PC-3 (cell line): ENCODE measurements at places on chromosomes 5 and 9. TPM values are rescaled to one million over a fixed set of nuclear protein-coding genes. Genes with fewer than 3 reads are reported as not detected.

DNA sequence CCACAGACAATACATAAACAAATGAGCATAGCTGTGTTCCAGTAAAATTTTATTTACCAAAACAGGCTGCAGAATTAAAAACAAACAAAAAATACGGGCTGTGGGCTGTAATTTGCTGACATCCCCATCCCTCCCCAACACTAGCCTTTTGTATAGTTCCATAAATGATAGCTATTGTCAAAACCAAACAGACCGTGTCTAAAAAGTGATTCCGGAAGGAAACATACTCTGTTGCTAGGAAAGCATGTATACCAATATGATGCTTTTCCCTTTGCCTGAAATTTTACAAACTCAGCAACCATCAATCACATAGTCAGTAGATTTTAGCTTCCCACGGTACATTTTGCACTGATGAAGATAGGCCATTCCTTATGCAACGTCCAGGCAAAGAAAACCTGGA lies 80.0 kb downstream of the TMEM215 start:
- no peak overlapping the region for H3K27ac ChIP-seq
- DNase-seq = no peak
- no peak overlapping the region for H3K4me3 ChIP-seq
- H3K27me3 ChIP-seq = peaks cover 57% of the 10 kb centered on the region
- H3K4me1 ChIP-seq = no peaks in the 10 kb centered on the region

DNA sequence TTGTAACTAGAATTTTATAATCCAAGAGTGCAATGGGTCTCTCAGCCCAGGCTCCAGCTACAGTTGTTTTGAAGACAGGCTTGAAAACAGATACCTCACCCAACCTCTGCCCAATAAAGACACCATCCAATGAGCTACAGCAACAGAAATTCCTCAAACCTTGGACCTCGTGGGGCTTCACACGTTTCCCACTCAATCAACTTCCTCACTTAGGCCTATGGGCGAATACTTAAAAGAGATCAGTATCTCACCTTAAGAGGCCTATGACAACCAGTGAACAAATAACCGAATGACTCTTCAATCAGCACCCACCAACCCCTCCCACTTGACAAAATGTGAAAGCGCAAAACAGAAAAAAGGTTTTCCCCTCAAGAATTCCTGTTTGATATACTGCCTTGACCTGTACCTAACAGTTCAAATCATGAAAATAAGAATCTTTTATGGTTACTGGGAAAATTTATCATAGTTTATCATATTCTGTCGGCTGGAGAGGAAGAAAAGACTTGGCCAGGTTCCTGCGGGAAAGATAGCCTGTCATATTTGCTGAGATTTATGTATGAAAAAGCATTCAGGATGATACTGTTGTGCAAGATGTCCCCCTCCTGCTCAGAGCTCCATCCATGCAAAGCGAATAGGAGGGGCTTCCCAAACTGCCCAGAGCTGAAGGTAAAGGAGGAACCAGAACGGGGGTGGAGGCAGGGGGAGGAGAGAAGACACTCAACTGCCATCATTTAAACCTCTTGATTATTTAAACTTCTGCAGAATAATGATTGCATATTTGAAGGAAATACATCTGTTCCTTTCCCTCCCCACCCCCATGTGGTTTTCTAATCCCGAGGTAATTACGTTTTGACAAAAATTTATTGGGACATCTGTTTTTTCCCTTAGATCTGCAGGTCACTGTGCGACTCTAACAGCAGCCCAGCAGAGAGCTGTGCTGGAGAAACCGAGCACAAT lies 256.3 kb downstream of the NFIB start:
- no peaks in the 10 kb centered on the region for H3K36me3 ChIP-seq
- H3K27ac ChIP-seq = no peak overlapping the region
- no peak for DNase-seq
- peaks cover 4% of the 10 kb centered on the region for H3K4me1 ChIP-seq

GRCh38 chr5:50763846-50764245 lies 97.4 kb downstream of the PARP8 start:
- no peaks in the 10 kb centered on the region for H3K27me3 ChIP-seq
- no peak overlapping the region for H3K27ac ChIP-seq

NUTM2F gene
- total RNA-seq = not detected in 2 replicates

DNA sequence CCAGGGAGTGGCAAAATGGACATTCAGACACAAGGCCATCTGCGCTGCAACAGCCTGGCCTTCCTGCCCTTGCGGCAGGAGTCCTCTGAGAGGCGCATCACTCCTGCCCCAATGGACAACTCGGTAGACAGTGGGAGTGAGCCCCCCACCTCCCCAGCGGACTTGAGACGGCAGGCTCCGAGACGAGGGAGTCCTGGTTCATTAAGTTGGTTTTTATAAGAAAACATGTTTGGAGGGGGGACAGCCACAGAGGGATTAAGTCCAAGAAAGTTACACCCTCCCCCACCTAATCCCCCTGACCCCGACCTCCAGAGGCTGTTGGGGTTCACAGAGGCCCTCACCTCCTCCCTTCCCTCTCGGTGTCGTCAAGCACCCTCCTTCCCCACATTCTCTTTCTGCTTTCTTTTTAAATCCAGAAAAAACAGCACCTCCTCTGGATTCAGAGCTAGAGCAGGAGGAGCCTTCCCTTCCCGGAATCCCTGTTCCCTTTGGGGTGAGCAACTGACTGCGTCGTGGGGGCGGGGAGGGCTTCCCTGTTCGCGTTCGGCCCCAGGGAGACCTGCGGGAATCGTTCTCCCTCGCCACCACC lies 1.8 kb upstream of the EGR1 start:
- 0 out of 2 replicates have a peak overlapping the region, but pooled peaks have one; percentile 32 for H3K27ac ChIP-seq
- H3K36me3 ChIP-seq = no peaks in the 10 kb centered on the region
- peak overlapping the region; percentile 71 for H3K4me3 ChIP-seq
- DNase-seq = no peak
- peaks cover 16% of the 10 kb centered on the region for H3K27me3 ChIP-seq

- H3K27me3 ChIP-seq = no peaks in the 10 kb centered on the region
- no peaks in the 10 kb centered on the region for H3K4me1 ChIP-seq
- H3K27ac ChIP-seq = no peak overlapping the region
These were observed 45.8 kb upstream of the ERBIN start for GRCh38 chr5:65880496-65881072.

- no peak overlapping the region for H3K4me3 ChIP-seq
- DNase-seq = no peak
- no peak overlapping the region for H3K27ac ChIP-seq
- no peaks in the 10 kb centered on the region; the same call in 1 of the 2 replicates for H3K36me3 ChIP-seq
These were observed 2.9 kb upstream of the SCAI start for GRCh38 chr9:125146247-125146646.

DNA sequence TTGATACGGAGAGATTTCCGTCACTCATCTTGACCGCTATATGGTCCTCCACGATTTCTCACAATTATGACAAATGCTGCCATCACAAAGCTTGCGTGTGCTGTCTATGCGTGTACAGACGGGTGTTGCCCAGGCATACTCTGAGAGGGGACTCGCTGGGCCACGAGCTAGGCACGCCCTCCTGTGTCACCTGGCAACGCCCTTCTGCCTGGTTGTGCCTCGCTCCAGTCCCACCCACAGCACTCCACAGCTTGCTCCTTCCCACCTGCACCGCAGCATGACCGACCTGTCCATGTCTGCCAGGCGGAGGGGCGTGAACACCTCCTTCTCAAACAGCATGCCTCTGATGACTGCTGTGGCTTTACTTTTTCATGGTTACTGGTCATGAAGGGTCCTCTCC lies 55.6 kb downstream of the CAMSAP1 start:
- no peak for DNase-seq
- no peak overlapping the region for H3K27ac ChIP-seq
- peaks cover 10% of the 10 kb centered on the region for H3K4me1 ChIP-seq

CDH10 gene
- total RNA-seq = not detected in 2 replicates

SHISAL2B gene
- 0.62 TPM in 1 of 2 replicates, not detected in the other for total RNA-seq

GRCh38 chr5:67257500-67257899 lies 60.9 kb upstream of the CD180 start:
- no peaks in the 10 kb centered on the region; the same call in 1 of the 2 replicates for H3K4me1 ChIP-seq
- no peak overlapping the region for H3K27ac ChIP-seq
- no peaks in the 10 kb centered on the region for H3K27me3 ChIP-seq

- no peaks in the 10 kb centered on the region for H3K4me1 ChIP-seq
- H3K27me3 ChIP-seq = peaks cover 4% of the 10 kb centered on the region; the same call in 1 of the 2 replicates
- no peak overlapping the region for H3K27ac ChIP-seq
These were observed 26.7 kb downstream of the APBA1 start for GRCh38 chr9:69645488-69645887.

TMED9 gene
- 217 and 261 TPM in 2 replicates for total RNA-seq

- H3K4me3 ChIP-seq = no peak overlapping the region
- no peak overlapping the region for H3K27ac ChIP-seq
- H3K4me1 ChIP-seq = no peaks in the 10 kb centered on the region
- DNase-seq = no peak
- no peaks in the 10 kb centered on the region for H3K27me3 ChIP-seq
- H3K36me3 ChIP-seq = no peaks in the 10 kb centered on the region
These were observed 41.9 kb downstream of the SPEF2 start for GRCh38 chr5:35659556-35659955.

DNA sequence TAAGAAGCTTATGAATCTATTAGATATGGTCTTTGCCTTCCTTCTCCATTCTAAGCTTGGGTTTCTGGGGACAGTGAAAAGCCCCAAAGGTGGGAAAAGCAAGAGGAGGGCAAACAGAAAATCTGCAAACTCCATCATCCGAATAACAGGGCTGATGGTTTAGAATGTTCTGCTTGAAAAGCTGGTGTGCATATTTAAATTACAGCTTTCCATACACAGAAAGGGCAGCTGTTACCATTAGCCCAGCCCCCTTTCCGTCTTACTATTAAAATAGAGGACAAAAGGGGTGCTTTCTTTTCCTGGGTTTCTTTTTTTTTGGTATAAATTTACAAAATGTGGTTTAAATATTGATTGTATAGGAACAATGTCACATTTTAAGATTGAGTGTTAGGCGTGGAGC lies 22.0 kb downstream of the INSYN2B start:
- no peak overlapping the region for H3K27ac ChIP-seq
- no peaks in the 10 kb centered on the region for H3K36me3 ChIP-seq
- H3K27me3 ChIP-seq = no peaks in the 10 kb centered on the region
- H3K4me3 ChIP-seq = no peak overlapping the region
- peaks cover 12% of the 10 kb centered on the region for H3K4me1 ChIP-seq
